ENCODE measurements at places on chromosomes 12 and 14.
A peak's percentile ranks its signal among the peaks of the same experiment; 100 is the strongest.

DNA sequence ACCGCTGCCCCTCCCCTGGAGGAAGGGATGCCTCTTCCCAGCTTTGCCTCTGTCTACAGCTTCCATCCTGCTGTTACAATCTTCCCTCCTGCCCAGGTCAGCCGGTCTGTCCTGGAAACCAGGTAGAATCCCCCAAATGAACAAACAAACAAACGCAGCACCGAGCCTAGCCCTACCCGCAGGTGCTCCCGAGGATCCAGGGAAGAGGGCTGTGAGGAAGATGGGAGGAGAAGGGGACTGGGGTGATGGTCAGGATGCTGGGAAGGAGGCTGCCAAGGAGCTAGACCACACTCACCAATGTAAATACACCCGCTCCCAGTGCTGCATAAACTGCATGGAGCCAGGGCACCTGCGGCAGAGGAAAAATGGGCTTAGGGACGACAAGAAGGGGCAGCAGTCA, 16.6 kb downstream of the FAIM2 start:
- DNase-seq: no peak

GRCh38 chr12:117010693-117011451, 88.3 kb downstream of the TESC start:
- DNase-seq: no peak

DNA sequence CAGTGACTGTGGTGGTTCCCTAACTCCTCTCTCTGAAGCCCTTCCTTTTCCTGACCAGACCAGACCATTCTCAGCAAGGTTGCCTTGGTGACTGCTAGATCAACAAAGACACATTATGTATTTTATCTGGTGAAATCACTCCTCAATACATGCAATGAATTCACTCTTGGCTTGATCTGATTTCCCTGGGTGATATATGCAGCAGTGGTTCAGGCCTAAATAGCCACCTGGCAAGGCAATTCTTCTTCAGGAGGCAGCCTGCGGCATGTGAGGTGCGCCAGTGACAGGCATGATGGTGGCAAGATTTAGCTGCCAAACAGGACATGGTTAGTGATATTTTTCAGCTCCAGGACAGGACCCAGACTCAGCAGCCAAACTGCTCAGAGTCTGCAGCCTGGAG, 350.3 kb upstream of the CCDC196 start:
- DNase-seq: no peak

DNA sequence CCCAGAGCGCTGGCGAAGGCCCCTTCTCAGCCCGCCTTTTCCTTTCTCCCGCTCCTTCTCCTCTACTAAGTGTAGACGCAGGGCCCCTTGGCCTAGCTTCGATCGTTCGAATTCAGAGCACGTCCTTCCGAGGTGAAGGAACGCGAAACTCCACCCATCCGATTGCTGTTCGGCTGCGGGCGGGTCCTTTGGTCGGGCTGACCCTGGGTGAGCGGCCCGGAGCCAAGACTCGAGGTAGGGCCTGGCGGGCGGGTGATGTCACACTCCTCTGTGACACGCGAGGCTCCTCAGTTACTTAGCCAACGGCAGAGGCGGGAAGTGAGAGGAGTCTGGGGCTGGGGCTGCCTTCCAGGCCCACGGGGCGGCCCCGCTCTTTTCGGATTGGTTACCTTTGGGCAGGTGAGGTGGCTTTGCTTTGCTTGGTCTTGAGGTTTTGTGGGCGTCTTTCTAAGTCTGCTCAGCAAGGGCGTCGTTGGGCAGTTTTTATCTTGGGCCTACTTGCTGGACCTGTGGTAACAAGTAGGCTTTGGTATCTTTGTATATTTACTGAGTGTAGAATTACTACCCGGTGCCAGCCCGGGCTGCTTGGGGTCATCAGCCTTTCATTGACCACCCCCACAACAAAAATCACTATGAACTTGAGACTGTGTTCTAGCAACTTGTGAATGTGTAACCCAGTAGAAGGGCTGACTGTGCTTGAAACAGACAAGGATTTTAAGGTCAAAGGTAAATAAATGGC, 694 bp downstream of the TMBIM6 start:
- DNase-seq: peak; percentile 74

- no peak for DNase-seq
Measured at GRCh38 chr12:102016472-102016871, 45.3 kb downstream of the WASHC3 start.

DNA sequence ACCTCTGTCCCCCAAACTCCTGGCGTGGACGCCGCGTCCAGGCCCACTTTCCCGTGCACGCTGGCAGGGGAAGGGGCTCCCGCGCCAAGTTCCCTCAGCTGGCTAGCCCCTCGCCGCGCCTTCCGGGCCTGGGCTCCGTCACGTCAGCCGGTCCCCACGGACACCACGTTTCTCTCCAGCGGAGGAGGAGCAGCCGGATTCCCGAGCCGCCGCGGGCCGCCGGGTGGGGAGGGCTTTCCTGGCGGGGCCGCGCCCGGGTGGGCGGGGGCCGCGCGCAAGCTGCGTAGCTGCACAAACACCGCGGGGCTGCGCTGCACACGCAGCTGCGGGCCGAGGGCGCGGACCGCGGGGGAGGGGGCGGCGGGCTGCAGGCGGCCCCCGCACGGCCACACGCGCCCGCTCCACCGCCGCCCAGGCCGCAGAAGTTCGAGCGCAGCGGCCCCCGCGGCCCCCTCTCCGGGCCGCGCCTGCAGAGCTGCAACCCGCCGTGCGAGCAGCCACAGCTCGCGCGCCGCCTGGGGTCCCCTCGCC, 45.1 kb upstream of the PNMA1 start:
- DNase-seq: no peak

- no peak for DNase-seq
Measured at GRCh38 chr14:74647678-74648461, 35.8 kb upstream of the LTBP2 start.

DNA sequence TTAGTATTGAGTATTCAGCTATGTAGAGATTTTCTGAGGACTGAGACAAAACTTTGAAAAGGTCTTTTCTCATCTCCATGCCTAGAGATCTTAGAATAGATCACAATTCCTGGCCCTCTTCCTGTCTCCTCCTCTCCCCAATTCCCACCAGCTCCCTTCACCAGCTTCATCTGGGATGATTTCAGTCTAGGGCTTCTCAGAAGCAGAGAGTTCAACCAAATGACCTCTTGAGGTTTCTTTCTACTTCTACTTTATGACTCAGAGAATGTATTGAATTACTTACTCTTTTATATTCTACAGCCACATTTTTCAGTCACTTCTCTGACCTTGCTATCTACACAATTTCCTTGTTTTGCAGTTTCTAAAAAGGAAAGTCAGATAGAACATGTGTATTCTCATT, 19.4 kb upstream of the SNX6 start:
- DNase-seq: peak; percentile 26

DNA sequence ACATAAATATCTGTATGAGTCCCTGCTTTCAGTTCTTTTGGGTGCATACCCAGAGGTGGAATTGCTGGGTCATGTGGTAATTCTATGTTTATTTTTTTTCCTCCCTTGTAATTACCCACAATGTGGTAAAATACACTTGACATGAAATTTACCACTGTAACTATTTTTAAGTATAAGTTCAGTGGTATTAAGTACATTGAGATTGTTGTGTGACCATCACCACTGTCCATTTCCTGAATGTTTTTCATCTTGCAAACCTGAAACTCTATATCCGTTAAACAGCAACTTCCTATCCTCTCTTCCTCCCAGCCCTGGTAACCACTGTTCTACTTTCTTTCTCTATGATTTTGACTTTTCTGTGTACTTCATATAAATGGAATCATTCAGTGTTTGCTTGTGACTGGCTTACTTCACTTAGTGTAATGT, 51.4 kb downstream of the BORCS5 start:
- DNase-seq: no peak

DNA sequence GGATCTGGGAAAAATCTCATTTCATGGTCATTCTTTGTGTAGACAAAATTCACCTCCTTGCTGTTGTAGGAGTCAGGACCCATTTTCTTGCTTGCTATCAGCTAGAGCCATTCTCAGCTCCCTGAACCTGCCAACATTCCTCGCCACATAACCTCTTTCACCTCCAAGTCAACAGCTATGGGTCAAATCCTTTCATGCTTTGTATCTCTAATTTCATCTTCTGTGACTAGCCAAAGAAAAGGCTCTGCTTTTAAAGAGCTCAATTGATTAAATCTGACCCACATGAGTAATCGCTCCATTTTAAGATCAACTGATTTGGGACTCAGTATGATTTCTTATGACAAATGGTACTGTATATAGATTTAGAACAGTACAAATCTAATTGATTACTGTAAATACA, 89.2 kb upstream of the FOXG1 start:
- no peak for DNase-seq

DNA sequence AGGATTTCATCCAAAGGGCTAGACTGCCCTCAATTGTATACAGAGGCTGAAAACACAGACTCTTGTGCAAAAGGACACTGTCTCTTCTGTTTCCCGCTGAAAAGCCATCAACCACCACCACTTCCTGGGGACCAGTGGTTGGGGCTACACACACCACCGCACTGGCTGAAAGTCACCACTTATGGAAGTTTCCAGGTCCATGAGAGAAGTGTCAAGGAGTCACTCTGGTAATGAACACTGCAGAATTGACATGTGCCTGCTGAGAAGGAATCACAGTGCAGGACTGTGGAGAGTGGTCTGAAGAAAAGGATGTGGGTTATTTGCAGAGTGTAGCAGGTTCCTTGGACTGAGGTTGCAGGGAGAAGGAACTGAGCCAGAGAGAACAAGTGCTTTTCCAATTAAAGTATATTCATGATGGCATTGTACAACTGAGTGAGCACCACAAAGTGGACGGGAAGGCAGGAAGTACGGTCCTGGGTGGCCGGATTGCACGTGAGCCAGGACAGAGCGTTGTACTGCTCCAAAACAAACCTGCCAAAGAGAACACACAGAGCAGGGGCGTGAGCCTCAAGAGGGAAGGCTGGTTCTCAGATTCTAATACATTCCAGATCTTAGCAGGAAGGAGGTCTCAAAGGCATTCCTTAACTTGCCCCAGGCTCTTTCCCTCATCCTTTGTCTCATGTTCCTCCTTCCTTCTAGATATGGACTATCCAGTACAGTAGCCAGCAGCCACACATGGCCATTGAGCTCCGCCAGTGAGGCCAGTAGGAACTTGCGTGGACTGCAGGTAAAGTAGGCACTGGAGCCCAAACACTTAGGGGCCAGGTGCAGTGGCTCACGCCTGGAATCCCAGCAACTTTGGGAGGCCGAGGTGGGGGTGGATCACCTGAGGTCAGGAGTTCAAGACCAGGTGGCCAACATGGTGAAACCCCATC, 316.4 kb downstream of the MED13L start:
- DNase-seq: no peak

DNA sequence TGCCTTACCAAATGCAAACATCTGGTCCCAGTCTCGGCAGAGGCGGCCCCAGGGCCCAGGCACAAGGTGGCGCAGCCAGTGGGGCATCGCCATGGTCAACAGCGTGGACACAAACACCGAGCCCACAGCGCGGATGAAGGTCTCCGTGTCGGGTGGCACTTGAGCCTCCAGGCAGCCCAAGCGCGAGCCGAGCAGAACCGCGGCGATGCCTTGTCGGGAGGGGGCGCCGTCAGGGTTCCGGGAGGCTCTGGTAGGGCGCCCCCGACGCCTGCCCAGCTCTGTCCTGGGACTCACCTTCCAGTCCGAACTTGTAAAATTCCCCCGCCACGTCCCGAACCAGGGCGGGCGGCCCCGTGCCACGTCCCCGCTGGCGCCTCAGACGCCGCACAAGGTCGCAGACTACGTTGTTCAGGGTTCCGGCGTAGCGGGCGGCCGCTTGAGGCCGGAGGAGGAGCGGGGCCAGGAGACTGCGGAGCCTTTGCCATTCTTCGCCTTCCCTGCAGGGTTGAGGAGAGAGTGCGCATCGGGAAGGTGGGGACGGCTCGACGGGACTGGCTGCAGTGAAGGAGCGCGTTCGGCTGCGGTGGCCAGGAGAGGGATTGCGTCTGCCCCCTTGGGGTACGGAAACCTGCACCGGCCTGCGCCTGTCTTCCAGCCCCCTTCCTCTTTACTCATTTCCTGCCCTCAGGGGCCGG, 1.7 kb downstream of the CYP27B1 start:
- DNase-seq: no peak

- DNase-seq: no peak
Measured at GRCh38 chr12:52310622-52311284, 10.4 kb downstream of the KRT83 start.

GRCh38 chr12:30582943-30583342, 112.7 kb downstream of the IPO8 start:
- no peak for DNase-seq

GRCh38 chr12:77724367-77724957, 106.2 kb upstream of the NAV3 start:
- peak; percentile 46 for DNase-seq

- DNase-seq: no peak
Measured at GRCh38 chr12:108169708-108170107, 40.6 kb downstream of the WSCD2 start.

DNA sequence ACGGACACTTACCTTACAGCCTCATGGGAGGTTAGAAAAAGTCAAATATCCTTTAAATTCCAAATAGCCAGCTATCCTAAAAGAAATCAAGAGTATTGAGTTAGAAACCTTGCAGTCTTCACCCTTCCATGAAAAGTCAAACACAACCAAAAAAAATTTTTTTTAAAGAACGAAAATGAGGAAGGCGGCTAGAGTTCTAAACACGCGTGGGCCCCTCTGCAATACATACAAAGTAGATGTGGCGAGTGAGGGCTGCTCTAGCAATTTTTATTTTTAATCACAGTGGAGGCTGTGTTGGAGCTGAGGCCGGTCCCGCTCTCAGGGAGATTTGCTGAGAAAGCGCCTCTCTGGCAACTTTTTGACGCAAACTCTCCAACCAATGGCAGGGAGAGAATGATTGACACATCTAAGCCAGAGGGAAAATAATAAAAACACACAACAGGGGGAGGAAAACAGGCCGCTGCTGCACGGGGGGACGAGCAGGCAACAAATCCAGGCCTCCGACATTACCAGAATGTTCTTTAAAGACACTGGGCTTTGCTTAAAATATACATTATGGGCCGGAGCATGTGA, at the start of gene OTX2:
OTX2 (minus strand) TSS at position 333 of the 573 bp plus-strand sequence. CDS start 5,023 bp downstream, outside the sequence.
- DNase-seq: no peak

DNA sequence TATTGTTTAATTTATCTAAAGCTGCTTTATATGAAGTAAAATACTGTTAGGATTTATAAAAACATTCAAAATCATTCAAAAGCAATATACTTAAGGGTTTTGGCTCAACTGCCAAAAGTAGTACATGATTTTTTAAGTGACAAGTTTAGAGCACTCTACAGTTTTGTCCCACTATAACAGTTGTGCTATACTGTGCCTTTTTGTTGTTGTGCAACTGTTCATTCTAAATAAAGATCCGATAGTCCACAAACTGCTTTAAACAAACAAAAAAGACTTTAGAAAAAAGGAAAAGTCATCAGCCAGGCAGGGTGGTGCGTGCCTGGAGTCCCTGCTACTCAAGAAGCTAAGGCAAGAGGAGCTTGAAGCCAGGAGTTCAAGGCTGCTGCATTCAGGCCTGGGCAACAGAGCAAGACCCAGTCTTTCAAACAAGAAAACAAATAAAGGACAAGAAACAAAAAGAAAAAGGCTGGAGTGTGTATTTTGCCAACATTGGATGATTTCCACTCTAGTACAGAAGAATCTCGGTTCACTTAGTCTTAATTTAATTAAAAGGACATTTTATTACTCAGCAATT, 7.3 kb downstream of the C2CD5 start:
- no peak for DNase-seq

- DNase-seq: no peak
Measured at GRCh38 chr12:6947615-6948014, 3.5 kb upstream of the PTPN6 start.
